Stimulated activated CD8-positive, alpha-beta memory T cell treated with anti-CD3 and anti-CD28 coated beads, Interleukin-15, amount 100 ng/mL, for 24 hours (primary cell): ENCODE measurements at places on chromosomes 2 and 18.

DNA sequence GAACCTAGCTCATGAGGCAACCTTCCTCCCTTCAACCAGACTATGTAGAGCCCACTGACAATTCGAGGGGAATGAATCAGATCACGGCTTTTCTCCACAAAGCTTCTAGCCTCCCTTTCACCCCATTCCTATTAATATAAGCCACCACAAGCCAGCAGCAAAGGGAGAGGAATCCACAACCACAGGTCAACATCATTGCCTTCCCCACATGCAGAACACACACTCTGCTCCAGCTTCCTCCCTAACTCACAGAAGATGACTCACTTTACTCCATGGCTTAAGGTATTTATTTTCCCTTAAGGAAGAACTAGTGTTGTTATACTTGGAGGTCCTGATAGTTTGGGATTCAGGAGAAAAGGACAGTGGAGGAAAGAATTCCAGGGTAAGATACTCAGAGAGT is 272.2 kb downstream of the C1D start:
- no peak for DNase-seq

DNA sequence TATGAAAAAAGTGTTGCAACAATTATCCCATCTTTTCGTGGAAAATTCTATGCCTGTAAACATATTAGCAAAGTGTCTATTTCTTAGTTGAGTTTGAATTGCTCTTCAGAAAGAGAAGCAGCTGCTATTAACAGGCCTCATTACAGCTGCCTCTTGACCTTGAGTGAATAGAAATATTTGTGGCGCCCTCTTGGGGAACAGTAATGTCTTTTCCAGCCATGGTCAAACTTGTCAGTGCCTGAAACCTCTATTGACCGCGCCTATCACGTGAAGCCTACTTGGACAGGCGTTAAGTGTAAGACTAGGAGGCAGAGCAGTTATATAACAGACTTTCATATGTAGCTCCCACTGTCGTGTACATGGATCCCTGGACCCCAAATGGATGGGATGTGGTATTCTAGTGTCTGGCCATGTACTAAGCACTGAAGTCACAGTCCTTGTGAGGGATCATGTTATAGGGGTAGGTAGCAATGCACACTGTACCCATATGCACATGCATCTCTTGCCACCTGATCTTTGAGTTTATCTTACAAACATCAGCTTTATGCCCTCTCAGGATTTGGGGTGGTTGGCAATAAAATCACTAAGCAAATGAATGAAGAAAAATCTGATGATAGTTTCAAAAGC is 245.0 kb downstream of the PTGR3 start:
- DNase-seq, result no peak

- no peak for DNase-seq
These were observed 247.7 kb downstream of the ZNF385B start for GRCh38 chr2:179613701-179614100.

GRCh38 chr2:115609978-115610377 is 1167.5 kb downstream of the DPP10 start:
- no peak for DNase-seq

GRCh38 chr2:119064567-119064966 is 94.0 kb downstream of the C1QL2 start:
- no peak for DNase-seq

DNA sequence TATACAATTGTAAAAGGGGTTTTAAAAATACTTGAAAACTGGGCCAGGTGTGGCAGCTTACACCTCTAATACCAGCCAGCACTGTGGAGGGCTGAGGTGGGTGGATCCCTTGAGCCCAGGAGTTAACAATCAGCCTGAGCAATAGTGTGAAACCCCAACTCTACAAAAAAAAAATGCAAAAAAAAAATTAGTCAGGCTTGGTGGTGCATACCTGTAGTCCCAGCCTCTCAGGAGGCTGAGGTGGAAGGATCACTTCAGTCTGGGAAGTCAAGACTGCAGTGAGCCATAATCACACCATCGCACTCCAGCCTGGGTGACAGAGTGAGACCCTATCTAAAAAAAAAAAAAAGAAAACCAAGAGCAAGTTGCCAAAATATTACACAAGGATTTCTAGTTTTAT is 182.7 kb downstream of the UBE2E3 start:
- no peak for DNase-seq

GRCh38 chr2:180662521-180662920 is 317.9 kb upstream of the UBE2E3 start:
- DNase-seq, result no peak

DNA sequence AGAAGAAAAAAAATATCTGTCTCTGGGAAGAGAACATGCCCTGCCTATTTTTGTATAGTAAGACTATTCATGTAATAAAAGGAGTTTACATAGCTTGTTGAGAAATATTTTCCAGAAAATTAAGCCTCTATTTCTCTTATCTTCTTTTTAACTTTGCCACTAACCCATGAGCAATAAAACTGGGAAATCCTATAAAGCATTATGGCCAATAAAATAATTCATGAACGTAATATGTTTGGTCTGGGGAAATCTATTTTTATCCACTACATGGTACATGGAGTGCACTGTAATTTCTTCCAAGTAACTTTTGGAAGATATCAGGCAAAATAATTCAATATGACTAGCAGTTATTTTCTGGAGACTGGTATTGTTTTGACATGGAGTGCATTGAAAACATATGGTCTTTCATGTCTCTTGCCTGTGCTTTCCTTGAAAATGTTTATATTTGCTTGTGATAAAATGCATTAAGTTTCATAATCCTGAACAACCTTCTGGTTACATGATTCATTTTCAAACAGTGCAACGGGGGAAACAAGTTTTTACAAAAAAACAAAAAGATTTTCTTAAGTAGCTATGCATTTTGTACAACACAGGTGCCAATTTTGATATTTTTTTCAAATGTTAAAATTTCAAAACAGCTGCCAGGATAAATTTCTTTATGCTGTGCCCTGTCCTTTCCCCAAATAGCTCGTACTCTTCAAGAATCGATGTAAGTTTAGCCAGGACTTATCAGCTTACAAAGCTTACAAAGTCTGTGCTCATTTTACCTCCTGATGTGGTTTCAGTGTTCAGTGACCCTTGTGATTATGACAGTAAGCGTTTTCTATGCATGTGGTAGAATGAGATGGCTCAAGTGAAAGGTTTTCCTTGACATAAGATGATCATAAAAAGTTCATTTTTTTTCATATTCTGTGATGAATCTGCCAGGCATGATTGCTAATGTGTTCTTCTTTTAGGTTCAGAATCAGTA is 194.5 kb downstream of the UBE2E3 start:
- no peak for DNase-seq

GRCh38 chr2:238635647-238636051 is 208.9 kb downstream of the ASB1 start:
- DNase-seq, result no peak

- DNase-seq, result no peak
These were observed 54.9 kb downstream of the MAPRE2 start for GRCh38 chr18:35095983-35096676.

GRCh38 chr2:66982766-66983165 is 414.4 kb upstream of the ETAA1 start:
- DNase-seq, result no peak

DNA sequence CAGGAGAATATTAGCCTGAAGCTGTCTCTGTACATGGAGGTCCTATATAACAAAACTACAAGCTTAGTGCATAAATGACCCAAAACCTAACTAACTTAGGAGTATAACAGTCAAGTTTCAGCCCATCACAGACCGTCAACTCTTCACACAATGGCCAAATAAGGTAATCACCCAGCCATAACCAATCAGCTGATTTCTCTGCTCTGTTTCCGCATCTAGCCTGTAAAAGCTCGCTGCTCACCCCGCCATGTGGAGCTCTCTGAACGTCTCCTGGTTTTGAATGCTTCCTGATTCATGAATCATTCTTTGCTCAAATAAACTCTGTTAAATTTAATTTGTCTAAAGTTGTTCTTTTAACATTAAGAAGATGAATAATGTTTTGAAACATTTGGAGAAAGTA is 593.6 kb downstream of the TMX3 start:
- DNase-seq, result no peak

DNA sequence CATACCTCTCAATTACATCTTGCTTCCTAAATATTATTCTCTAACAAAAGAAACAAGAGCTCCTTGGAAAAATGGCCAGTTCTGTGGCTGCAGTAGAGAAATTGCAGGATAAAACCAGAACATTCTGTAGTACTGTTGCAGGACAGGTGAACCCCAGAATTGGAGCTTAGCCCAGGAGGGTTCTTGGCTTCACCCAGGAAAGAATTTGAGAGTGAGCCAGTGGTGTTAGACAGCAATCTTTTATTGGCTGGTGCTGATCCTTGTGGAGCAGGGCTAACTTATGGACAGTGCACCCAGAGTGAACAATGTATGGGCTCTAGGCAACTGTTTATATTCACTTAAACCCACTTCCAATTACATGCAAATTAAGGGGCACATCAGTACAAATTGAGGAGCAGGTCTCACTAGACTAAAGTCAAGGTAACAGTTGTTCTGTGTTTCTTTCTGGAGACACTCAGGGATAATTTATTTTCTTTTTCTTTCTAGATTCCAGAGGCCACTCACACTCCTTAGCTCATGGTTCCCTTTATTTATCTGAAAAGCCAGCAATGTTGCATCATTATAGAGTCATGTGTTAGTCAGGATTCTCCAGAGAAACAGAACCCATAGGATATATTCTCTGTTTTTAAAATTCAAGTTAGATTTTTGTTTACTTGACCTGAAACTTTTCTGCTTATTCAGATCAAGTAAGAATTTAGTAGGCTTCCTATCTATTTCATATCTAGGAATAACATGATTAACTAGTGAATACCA is 348.1 kb downstream of the CCDC85A start:
- DNase-seq, result no peak

DNA sequence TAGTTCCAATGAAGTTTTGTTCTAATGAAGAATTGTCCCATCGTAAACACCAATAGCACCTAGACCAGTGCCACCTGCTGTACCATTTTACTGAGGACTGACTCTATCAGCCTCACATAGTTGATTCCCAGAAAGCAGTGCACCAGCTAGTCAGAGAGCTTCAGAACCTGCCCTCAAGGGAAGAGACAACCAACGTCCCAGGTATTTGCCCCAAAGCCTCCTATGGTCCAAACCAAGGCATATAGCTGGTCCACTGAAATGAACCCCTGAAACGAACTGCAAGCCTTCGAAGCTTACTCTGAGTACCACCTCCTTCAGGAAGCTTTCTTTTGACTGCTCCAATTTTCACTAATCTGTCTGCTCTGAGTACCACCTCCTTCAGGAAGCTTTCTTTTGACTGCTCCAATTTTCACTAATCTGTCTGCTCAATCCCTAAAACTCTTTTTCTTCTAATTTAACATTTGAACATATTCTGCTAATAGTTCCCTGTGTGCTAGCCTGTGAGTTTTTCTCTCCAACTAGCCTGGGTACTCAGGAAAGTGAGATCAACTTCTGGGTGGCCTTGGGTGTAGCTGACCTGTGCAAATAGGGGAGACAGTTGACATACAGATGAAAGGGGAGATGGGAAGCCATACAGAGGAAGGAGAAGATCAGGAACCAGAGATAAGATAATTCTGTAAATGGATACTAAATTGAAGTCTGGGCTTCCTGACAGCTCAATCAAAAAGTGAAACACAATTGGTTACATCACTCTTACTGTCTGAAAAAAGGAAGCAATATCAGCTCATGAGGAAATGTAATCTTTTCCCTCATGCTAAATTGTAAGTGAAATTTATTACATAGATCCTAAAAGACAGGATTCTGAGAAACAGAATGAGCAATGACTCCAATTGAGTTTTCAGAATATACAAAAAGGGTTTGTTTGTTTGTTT is 33.5 kb upstream of the EML4 start:
- DNase-seq, result no peak

DNA sequence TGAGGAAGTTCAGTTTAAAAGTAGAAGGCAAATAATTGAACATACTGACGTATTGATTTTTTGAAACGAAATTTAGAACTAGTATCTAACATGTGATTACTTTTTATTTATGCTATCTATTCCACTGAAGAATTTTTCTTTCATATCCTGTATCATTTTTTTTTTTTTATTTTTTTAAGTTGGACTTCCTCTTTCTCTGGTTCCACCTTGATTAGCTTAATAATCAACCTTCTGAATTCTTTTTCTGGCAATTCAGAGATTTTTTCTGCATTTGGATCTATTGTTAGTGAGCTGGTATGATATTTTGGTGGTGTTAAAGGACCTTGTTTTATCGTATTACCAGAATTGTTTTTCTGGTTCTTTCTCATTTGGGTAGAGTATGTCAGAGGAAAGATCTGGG is 411.2 kb downstream of the SOX11 start:
- DNase-seq, result no peak

DNA sequence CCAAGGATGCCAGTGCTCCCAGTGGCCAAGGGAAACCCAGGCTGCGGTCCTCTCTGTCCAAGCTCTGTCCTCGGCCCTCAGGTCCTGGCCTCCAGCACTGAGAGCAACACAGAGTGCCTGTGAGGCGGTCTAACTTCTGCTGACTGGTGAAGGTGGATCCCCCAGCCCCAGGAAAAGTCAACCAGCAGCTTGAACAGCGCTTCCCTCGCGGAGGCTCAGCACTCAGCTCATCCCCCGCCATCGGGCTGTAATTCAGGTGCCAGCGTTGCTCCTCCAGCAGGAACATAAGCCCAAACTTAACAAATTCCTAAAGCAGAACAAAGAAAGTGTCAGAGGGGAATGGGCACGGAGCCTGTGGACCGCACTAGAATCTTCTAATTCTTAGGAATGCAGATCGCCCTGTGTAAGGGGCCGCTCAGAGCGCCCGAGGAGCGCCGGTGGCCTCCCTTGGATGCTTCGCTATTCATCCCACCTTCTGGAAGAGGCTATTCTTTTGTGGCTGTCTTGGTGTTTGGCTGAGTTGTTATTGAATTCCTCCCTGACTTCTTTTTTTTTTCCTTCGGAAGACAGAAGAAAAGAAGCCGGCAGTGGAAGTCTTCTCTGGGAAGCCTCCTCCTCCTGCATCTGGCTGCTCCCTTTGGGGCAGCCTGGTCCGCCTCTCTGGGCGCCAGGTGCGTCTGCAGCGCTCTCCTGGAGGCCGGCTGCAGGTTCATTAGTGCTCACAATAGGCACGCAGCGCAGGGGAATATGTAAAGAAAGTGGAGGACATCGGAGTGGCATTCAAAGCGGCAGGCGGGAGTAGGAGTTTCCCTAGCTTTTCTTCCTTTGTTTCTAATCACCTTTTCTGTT is 905.6 kb downstream of the TSN start:
- DNase-seq, result no peak

- no peak for DNase-seq
These were observed 35.9 kb upstream of the SCN9A start for GRCh38 chr2:166411473-166412230.

DNA sequence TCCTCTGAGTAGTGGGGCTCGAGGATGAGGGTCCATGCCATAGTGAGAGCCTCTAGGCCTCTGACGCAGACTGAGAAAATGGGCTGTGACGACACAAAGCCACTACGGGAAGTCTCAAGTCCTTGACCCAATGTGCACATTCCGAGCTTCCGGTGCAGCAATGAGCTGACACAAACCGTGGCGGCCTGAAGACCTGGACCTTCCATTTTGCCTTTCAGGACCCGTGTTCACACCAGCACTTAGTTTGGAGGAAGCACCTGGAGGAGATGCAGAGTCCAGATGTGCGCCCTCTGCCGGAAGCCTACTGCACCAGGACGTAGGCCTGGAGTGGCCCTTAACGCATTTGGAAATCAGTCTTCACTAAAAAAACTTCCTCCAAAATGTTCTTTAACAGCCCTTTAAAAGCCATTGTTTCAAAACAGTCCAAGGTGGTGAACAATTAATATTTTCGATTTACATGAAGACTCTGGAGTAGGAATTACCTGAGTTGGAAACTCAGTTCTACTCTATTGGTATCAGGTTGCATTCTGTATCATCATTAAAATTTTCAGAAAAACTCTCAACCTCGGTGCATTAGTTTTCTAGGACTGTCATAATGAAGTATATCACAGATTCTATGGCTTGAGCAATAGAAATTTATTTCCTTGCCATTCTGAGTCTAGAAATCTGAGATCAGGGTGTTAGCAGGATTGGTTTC is 33.9 kb downstream of the BMP10 start:
- no peak for DNase-seq

- DNase-seq, result no peak
These were observed 7.3 kb downstream of the TMEM178A start for GRCh38 chr2:39673018-39673417.
